ENCODE measurements at places on chromosomes 13 and 19. TPM values are rescaled to one million over a fixed set of nuclear protein-coding genes. Genes with fewer than 3 reads are reported as not detected.

MBD3L3 gene
- not detected for total RNA-seq

GRCh38 chr13:34087791-34088190 lies 269.8 kb downstream of the RFC3 start:
- DNase-seq: no peak

DNA sequence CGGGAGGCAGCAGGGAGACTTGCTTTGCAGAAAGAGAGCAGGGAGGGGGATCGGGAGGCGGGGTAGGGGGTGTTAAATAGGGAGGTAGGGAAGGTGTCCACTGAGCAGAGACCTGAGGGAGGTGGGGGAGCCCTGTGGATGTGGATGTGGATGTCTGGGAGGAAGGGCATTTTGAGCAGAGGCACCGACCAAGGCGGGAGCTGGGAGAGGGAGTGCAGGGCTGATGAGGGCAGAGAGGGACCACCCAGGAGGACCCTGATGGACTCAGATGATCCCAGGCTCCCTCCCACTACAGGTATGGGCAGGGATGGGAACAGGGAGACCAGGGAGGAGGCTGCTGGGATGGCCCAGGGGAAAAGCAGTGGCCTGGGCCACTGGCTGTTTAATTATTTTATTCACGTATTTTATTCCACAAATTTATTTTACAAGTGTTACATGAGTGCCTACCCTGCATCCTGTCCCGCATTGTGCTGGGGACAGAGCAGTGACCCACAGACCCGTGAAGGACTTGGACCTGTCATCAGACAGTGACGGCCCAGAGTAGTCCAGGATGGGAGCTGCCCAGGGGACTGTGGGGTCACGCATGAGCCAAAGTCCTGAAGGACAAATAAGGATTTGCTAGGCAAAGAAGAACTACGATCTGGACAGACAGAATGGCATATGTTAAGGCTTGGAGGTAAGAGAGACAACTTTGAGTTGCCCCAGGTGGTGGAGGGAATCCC lies 5.3 kb downstream of the GRAMD1A start:
- DNase-seq: no peak

DNA sequence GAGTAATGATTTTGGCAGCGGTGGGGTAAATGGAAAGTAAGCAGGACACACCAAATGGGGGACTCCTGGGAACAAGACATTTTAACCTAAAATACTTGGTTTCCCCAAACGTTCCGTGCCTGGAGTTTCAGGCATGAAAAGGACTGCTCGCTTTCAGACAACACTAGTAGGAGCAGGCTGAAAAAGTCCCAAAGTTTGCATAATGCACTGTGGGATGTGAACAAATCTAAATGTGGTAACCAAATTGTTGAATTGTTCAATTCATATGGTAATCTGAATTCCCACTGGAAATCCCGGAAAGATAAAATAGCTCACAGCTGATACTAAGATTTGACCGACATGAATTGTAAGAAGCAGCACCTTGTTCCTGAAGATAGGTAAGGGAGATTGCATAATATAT lies 467.2 kb upstream of the ARGLU1 start:
- no peak for DNase-seq

DNA sequence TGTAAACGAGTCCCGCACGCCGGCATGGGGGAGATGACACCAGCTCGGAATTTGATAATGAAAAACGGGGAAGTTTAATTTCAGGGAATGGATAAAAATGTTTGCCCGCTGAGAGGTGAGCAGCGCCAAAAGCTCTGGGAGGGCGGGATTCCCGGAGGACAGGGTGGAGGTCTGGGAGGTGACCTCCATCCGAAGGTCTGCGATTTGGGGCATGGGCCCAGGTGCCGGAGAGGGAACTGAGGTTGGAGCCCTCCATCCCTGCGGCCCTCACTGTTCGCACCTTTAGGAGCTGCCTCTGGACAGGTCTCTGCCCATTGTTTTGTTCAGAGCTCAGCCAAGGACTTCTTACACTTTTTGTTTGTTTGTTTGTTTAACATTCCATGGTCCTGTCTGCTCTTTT lies 129.8 kb downstream of the URI1 start:
- peak; percentile 52 for DNase-seq

- no peak for DNase-seq
These were observed 168.6 kb upstream of the RFC3 start for GRCh38 chr13:33649212-33649878.

Measured in suprapubic skin (tissue), 4 donors.